ENCODE measurements at places on chromosomes 7 and 10.

DNA sequence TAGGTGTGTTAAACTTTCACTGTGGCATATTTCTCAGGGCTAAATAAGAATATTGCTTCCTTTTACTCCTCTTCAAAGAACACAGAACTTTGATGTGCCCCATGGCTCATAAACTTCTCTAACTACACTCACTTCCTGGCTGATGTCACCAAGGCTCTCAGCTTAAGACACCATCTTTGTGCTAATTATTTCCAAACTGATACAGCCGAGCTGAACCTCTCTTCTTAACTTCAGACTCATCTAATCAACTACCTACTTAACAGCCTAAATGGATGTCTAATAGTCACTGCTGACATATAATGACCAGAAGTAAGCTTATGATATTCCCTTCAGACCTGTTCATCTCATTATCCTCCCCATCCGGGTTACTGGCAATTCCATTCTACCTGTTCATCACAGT lies 3.6 kb downstream of the C10orf67 start:
- no peak for DNase-seq
- H3K27ac ChIP-seq, result no peak overlapping the region
- no peaks in the 10 kb centered on the region for H3K4me1 ChIP-seq
- H3K36me3 ChIP-seq, result no peaks in the 10 kb centered on the region
- no peak overlapping the region for H3K4me3 ChIP-seq
- H3K27me3 ChIP-seq, result no peaks in the 10 kb centered on the region

- no peak overlapping the region for H3K4me3 ChIP-seq
- DNase-seq, result no peak
- no peaks in the 10 kb centered on the region for H3K4me1 ChIP-seq
- H3K27ac ChIP-seq, result no peak overlapping the region
- H3K36me3 ChIP-seq, result no peaks in the 10 kb centered on the region
- H3K27me3 ChIP-seq, result no peaks in the 10 kb centered on the region
These were observed 2.6 kb downstream of the RGR start for GRCh38 chr10:84247496-84247895.

DNA sequence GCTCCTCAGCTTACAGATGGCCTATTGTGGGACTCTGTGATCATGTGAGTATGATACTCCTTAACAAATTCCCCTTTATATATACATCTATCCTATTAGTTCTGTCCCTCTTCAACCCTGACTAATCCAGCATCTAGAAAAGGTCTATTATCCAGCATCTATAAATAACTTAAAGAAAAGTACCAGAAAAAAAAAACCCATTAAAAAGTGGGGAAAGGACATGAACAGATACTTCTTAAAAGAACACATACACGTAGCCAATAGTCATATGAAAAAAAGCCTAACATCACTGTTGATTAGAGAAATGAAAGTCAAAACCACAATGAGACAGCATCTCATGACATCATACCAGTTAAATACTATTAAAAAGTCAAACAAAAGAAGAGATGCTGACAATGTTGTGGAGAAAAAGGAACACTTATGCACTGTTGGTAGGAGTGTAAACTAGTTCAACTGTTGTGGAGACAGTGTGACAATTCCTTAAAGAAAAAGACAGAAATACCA lies 549.5 kb upstream of the GRM3 start:
- DNase-seq, result no peak
- H3K36me3 ChIP-seq, result no peaks in the 10 kb centered on the region
- H3K27me3 ChIP-seq, result no peaks in the 10 kb centered on the region
- no peak overlapping the region for H3K27ac ChIP-seq

DNA sequence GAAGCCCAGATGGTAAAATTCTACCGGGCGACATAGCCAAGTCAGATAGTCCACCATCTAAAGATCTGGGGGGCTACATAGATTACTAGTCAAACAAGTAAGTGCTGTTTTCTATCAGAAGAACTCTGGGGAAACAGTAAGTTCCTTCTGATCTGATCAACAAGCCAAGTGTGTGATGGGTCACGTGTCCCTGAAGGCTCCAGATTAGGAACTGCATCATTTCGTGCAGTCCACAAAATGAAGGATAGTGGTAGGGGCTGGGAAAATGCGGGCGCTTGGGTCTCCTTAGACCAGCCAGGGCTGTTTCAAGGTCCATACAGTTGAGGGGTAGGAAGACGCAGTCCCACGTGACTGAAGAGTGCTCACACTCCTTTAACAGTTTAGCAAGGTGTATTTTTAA lies 1.8 kb upstream of the CHN2 start:
- DNase-seq, result no peak
- no peaks in the 10 kb centered on the region for H3K4me1 ChIP-seq
- H3K4me3 ChIP-seq, result no peak overlapping the region
- no peaks in the 10 kb centered on the region for H3K27me3 ChIP-seq
- H3K36me3 ChIP-seq, result no peaks in the 10 kb centered on the region
